ENCODE measurements at places on chromosomes 5 and 9. TPM values are rescaled to one million over a fixed set of nuclear protein-coding genes. Genes with fewer than 3 reads are reported as not detected.

PCDHGB5 gene
- 11.8 TPM for total RNA-seq

CCL19 gene
- not detected for total RNA-seq

RNF208 gene
- total RNA-seq: 0.11 TPM

TAF11L5 gene
- not detected for total RNA-seq

TPM2 gene
- 12.2 TPM for total RNA-seq

All from dermis lymphatic vessel endothelial cell (primary cell).